Activated T-cell treated with anti-CD3 and anti-CD28 coated beads for 4 hours (primary cell): ENCODE measurements at places on chromosomes 4 and X.
A peak's percentile ranks its signal among the peaks of the same experiment; 100 is the strongest.

DNA sequence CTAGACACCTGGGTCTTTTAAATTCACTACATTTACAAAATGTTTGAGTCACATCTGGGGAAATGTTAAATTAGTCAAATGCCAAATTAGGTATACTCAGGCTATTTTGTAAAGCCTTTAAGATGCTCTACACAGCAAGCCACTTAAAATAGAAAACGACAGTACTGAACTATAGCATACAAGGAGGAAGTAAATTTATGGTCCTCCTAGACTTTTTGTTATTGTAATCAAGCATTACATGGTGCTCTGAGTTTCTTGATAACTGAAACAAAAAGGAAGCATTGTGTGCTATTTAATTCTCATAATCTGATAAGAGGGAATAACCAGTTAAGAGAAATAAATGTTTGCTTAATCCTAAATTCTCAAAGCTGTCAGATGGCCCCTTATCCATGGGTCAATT, 46.2 kb downstream of the SLC9A7 start:
- DNase-seq: no peak

DNA sequence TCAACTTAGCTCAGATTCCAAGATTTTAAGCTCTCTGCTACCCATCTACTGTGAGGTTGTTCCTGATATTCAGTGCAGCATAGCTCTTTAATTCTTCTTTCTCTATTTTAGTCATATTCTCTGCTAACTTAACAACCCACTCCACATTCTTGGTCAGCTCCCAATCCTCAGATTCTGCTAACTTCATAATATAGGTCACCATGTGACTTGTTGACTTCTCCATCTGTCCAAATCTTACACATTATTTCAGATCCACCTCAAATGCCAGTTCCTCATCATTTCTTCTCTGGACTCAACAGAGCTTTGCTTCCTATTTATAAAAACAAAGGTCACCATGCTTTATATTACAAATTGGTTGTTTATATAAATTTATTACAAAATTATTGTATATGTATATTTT, 29.3 kb upstream of the RXFP1 start:
- DNase-seq: no peak

- no peak for DNase-seq
Measured at GRCh38 chr4:152467101-152467500, 68.8 kb downstream of the FBXW7 start.

DNA sequence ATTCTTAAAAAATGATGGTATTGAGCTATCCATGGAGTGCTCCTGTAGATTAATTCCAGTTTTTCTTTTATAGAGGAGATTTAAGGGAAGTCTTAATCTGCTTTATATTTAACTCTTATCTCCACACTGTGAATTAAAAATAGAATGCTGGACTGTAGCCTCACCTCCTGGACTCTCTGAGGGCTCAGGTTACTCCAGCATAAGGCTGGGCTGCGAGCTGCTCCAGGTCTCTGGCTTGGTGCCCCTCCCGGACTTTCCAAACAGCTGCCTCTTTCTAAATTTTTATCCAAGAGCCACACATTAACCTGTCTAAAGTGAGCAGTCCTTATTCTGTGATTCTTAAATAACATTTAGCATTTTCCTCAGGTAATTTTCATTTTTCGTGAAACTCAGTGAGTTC, 218.7 kb upstream of the JADE1 start:
- no peak for DNase-seq

DNA sequence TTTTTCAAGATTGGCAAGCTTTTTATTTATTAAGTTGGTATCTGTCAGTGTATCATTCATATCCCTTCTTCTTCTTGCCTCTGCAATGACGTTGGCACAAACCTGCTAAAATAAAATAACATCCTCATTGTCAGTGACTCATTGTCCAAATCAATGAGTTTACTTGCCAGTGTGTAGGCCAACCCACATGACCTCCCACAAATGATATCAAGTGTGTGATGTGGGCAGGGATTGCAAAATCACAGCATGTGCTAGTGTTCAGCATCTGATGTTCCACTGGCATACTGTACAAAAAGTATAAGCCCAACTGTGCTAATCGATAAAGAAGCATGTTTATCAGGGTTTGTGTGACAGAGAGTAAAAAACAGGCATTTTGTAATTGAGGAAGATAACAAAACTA, 25.5 kb downstream of the GPAT3 start:
- DNase-seq: no peak

DNA sequence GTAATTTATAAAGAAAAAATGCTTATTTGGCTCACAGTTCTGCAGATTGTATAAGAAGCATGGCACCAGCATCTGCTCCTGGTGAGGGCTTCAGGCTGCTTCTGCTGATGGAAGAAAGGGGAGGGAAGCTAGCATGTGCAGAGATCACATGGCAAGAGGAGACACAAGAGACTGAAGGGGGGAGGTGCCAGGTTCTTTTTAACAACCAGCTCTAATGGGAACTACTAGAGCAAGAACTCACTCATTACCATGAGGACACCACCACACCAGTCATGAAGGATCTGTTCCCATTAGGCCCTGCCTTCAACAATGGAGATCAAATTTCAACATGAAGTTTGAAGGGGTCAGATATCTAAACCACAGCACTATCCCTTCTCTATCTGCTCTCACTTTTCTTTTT, 9.4 kb upstream of the COPS4 start:
- no peak for DNase-seq

- DNase-seq: no peak
Measured at GRCh38 chr4:24770032-24770584, 25.3 kb upstream of the SOD3 start.

DNA sequence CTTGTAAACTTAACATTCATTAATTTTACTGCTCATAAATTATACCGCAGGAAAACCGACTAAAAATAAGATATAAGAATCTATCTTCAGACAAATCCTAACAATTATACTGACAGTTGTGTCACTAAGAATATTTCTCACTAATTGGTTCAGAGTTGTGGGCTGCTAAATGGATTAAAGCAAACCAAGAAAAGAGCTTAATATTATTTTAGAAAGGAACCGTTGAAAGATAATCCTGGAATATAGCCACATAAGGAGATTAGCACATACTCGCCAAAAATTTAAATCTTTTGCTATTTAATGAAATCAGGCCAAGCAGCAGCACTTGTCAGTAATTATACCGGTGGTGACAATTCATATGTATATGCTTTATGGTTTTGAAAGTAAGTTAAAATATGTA, 132.8 kb downstream of the SLIT2 start:
- no peak for DNase-seq

DNA sequence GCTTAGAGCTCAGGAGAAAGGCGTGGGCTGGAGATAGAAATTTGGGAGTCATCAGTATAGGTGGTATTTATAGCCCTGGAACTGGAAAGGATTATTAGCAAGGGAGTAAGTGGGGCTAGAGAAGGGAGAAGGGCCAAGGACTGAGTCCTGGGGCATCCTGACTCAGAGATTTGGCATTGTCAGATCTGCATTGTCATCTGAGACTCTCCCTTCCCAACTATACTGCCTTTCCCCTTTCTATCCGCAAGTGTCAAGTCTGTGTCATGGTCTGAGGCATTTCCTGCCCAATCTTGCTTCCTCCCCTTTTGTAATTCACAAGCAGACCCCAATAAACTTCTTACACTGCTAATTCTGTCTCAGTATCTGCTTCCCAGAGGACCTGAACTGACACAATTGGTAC, 24.4 kb upstream of the SLC25A43 start:
- no peak for DNase-seq

DNA sequence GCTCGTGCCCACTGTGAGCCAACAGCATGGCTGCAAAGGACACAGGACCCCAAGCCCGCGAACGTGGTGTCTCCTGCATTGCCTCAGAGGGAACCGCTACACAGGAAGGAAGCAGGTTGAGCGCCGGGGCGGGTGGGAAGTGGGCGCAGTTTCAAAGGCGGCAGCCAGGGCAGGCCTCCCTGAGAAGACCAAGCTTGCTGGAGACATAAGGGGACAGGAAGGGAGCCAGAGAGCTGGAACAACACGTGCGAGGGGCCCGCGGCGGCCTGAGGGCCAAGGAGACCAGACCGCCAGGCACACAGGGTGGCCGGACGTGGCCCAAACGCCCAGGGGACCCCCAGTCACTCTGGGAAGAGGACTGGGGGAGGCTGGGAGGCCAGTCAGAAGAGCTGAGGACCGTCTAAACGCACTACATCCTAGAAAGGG, 32.0 kb downstream of the CTBP1 start:
- peak; percentile 42 for DNase-seq

- DNase-seq: no peak
Measured at GRCh38 chrX:103792916-103793544, 16.4 kb downstream of the PLP1 start.

GRCh38 chrX:28016823-28017222, 35.6 kb upstream of the DCAF8L1 start:
- no peak for DNase-seq

DNA sequence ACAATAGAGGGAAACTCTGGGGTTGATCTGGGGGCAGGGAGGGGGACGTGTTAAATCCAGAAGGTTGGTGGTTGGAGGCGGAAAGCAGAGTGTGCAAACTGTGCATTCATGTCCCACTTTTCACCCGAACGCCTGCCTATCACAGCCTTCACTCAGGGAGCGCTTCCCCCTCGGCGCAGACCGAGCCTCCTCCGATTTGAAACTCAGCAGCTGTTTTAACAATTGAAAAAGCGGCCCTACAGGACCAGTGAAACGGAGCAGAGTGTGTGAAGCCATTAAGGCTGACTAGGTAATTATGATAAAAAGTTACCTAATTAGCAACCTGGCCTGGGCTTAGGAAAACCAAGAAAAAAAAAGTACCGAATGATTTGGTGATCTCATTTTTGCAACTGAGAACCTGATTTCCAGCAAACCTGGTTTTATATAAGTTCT, 685 bp upstream of the NDNF start:
- no peak for DNase-seq

GRCh38 chr4:76758290-76758882, 139.6 kb downstream of the SOWAHB start:
- no peak for DNase-seq

DNA sequence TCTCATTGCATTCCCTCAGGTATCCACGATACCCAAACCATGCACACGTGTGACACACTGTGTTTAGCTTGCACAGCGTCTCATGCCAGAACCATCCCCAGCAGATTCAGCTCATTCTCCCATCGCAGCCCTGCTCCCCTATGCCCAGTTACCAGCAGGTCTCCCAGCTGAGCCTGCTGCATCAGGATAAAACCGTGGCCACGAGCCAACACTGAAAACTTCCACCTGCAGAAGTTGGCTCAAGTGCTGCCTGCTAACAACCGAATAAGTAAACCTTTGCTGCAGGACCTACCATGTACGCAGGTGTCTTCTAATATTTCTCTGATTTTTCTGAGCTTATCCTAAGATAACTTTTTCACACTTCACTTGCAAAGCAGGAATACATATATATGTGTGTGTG, 120.4 kb upstream of the STS start:
- DNase-seq: no peak

GRCh38 chrX:39159921-39160507, 358.8 kb downstream of the MID1IP1 start:
- no peak for DNase-seq

DNA sequence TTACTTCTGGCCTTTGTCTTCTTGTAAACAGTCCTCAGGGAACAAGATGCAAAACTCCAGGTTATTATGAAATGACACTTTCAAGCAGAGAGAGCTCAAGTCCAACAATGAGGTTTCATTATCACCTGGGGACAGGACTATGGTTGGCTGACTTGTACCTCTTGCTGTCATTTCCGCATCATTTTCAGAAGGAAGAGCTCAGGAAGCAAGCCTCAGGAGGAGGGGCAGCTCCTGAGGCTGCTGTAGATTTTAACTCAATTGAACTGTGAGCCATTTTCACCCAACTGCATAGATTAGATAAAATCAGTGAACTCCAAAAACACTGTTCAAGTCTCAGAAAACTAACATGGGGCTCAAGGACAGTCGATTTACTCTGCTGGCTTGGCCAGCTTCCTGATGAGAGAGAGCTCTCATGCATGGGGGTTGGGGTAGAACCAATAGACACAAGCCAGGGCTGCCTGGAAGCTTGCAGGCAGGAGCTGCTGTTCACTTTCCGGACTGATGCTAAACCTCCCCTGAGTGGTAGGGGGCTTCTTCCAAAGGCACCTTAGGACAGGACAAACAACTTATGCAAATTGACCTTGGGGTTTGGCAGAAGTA, 23.6 kb downstream of the TMEM255A start:
- DNase-seq: no peak

GRCh38 chrX:50967736-50968135, 57.2 kb downstream of the BMP15 start:
- DNase-seq: no peak

GRCh38 chrX:69163936-69164741, 1.1 kb downstream of the PJA1 start:
- peak; percentile 36 for DNase-seq

GRCh38 chr4:6381571-6382123, 90.8 kb downstream of the PPP2R2C start:
- DNase-seq: no peak

DNA sequence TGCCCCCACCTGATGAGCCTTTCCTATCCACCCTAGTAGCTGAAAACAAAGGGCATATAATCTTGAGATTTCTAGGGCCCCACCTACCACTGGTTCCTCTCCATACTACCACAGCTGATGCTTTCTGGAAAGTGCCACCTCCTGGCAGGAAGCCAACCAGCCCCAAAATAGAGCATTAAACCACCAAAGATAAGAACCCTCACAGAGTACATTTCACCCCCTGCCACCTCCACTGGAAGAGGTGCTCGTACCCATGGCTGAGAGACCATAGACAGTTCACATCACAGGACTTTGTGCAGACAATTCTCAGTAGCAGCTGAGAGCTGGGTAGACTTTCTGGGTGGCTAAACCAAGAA, 94.1 kb downstream of the IRS4 start:
- no peak for DNase-seq

- DNase-seq: no peak
Measured at GRCh38 chr4:85555206-85555605, 80.3 kb downstream of the ARHGAP24 start.

GRCh38 chr4:70533211-70533610, 14.8 kb downstream of the AMTN start:
- DNase-seq: no peak

DNA sequence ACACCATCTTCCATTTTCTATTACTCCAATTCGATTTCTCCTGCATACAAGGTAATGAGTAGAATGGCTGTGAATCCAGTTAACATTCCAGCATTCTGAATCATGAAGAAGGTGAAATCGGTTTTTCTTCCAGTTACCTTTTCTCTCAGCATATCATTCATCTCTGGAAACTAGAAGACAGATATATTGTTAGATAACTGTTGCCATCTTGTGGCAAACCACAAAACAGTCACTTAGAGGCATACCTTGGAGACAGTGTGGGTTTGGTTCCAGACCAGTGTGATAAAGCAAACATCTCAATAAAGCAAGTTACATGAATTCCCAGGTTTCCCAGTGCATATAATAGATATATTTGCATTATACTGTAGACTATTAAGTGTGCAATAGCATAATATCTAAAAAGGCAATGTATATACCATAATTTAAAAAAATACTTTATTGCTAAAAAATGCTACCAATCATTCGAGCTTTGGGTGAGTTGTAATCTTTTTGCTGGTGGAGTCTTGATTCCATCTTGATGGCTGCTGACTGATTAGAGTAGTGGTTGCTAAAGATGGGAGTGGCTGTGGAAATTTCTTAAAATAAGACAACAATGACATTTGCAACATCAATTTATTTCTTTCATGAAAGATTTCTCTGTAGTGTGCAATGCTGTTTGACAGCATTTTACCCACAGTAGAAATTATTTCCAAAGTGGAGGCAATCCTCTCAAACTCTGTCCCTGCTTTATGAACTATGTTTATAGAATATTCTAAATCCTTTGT, 82.1 kb downstream of the SLC39A8 start:
- no peak for DNase-seq

- DNase-seq: no peak
Measured at GRCh38 chr4:53711926-53712325, 120.6 kb upstream of the LNX1 start.

GRCh38 chrX:95291561-95291960, 1393.1 kb upstream of the DIAPH2 start:
- DNase-seq: no peak
